ENCODE measurements at places on chromosomes 16 and 17. TPM values are rescaled to one million over a fixed set of nuclear protein-coding genes. Genes with fewer than 3 reads are reported as not detected.

SPATA22 gene
- total RNA-seq: not detected

CIBAR2 gene
- not detected for total RNA-seq

GRCh38 chr17:4324463-4324862 lies 42.0 kb downstream of the UBE2G1 start:
- DNase-seq: no peak

GRCh38 chr17:17845046-17845775 lies 8.4 kb upstream of the SREBF1 start:
- no peak for DNase-seq

GRCh38 chr17:75498726-75499213 lies 16.6 kb downstream of the CASKIN2 start:
- DNase-seq: no peak

DNA sequence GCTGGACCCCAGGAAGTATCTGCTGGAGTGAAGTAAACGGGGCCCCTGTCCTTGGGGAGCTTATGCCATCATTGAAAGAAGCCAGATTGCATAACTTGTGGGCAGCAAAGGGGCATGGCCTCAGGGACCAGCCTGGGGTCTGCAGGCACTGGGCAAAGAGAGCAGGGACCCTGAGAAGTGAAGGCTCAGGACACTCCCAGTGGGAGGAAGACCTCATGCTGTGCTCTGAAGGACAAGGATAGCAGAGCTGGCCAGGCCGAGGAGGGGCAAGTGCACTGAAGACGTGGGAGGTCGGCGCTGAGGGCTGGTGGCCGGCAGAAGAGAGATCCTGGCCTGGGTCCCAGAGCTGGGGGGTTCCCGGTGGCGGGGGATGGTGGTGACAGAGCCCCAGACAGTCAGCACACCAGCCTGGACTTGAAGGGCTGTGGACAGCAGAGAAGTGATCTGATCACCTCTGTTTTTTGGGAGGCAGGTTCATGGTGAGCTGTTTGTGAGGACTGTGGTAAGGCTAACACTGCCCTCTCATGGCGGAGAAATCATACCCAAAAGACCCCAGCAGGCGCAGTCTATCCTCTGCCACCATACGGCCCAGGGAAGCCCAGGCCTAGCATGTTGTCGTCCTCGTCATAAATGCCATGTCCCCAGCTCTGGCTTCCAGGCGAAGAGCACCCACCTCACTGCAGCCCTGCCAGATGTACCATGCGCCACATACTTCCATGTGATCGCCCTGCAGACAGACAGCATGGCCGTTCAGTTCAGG lies 7.1 kb upstream of the CNP start:
- peak; percentile 63 for DNase-seq

DNA sequence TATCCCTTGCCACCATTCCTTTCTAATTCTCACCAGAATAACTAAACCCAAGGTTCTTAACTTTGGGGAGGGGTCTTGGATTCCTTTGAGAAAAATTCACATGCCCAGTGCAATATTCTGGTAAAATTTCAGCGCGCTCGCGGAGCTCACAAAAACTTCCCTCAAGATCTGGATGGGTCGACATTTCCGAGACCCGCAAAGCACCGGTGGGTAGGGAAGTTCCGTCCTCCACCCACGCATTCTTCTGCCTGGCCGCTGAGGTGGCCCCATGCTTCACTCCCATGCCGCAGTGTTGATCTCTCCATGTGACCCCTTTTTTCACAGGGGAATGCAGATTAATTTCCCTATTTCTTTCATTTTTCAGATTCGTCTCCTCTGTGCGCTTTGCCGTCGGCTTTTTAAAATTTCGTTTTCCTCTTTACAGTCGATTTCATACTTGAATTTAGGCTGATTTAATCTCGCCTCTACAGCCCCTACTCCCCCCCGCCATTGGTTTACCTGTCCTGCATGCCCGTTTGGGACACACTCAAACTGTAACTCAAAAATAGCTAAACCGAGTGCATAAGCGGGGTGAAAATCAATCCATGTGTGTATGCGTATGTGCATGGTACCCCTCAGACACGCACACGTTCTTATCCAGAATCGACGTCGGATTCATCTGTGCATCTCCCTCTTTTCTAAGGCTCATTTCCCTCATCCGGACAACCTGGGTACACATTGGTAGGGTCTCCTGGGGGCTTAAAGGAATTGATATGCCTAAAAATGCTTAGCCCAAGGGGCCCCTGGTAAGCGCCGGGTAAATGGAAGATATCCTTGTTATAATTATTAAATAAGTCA lies 1.4 kb upstream of the SP6 start:
- DNase-seq: no peak
